KG1 (cell line): ENCODE measurements at places on chromosomes 11 and 22.

GRCh38 chr11:41954034-41954433 lies 494.6 kb upstream of the LRRC4C start:
- no peak for DNase-seq

GRCh38 chr11:11501546-11502262 lies 120.1 kb downstream of the GALNT18 start:
- no peak for DNase-seq

GRCh38 chr22:16914006-16914405 lies 88.8 kb upstream of the XKR3 start:
- DNase-seq, result no peak

DNA sequence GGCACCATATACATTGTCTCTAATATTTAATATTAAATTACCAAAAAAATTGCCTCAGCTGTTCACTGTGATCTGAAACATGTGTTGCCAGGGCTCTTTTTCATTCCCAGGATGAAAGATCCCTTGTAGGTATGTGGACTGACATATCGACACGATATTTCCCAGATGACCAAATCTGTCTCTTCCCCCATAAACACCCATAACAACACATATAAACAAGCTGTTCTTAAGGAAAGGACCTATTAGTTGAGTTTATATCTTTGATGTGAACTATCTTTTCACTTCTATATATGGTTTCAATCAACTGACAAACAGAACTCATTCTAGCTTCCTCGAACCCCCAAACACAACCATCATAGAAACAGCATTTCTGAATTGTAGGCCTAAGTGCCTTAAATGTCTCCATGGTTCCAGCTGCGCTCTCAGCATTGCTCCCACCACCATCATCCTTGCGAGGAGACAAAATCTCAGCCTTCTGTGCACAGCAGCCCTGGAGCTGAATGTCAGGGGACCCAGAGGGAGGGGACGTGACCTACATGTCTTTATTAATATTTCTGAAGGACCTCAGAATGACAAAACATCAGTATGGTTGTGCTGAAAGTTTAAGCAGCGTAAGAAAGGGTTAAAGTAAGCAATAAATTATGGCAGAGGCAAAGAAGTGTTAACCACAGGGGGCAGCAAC lies 67.0 kb downstream of the ETS1 start:
- DNase-seq, result no peak

DNA sequence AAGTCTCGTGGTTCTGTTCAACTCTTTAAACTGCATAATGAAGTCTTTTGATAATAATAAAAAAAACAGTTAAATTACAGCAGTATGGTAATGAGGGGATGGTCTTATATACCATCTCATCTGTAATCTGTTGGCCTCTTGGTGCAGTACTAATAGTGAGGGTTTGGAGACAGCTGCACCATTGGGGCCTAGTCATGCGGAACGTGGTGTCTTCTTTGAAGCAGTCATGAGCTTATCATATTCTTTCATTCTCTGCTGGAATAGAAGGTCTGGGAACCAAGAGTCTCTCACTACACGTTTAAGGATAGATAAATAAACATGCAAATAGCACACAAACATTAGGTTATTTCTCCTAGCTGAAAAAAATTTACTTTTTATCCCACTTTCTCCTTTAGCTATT lies 40.9 kb upstream of the OR9Q1 start:
- no peak for DNase-seq

DNA sequence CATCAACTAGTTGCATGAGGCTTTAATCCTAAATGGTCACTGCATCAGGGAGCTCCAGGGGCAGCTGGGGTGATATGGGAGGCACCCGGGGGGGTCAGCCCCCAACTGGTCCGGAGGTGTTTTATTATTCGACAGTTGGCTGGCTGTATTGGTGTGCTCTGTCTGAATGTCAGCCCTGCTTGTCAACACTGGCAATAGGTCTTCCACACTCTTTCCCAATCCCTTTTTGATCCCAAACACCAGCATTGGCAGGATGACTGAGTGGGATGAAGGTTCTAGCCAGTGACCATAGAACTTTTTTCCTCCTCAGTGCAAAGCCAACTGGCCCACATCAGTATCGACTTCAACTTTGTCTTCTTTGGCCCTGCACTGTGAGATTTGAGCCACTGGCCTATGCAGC lies 8.9 kb upstream of the LDLRAD3 start:
- no peak for DNase-seq

DNA sequence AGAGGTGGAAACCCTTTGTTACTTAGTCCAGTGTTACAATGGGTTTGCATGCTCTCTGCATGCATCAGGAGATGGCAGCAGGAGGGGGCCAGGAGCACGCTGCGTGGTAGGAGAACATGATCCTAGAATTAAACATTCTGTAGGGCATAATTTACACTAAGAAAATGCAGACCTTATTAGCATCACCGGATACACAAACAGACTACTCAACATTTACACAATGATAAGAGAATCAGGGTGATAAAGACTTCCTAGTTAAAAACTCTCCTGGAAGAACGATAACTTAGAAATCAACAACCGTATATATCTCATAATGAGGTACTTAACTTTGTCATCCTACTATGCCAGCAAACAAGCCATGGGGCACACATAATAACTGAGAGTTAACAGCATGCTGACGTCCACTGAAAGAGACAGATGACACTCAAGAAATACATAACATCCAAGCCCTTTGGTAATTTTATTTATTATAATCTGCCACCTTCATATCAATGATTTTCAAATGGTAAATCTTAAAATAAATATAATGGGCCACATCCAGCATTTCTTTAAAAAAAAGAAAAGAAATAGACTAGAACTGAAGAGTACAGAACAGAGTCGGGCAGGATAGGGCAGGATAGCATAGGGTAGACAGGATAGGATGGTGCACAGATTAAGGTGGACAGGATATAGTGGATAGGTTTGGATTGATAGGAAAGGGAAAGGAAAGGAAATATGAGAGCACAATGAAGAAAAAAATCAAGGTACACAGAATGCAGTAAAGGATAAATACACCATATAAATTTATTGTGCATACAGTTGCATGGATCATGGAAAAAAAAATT lies 27.5 kb downstream of the CADM1 start:
- DNase-seq, result no peak

DNA sequence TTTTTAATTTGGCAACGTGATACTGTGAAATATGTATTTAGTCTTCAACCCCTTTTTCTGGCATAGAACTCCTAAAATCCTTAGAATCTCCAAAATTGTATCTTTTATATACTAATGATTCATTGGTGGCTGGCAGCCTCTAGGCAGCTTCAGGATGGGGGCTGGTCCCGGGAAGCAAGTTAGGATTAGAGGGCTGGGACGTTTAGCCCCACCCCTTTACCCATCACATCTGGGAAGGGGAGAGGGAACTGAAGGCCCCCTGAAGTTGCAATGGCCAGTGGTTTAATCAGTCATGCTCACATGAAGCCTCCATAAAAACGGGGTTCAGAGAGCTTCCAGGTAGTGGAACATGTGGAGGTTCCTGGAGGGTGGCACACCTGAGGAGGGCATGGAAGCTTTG lies 7.1 kb downstream of the IL17RA start:
- no peak for DNase-seq

GRCh38 chr22:33180356-33180755 lies 122.2 kb upstream of the SYN3 start:
- no peak for DNase-seq

GRCh38 chr11:134385774-134386565 lies 26.1 kb downstream of the B3GAT1 start:
- DNase-seq, result no peak

DNA sequence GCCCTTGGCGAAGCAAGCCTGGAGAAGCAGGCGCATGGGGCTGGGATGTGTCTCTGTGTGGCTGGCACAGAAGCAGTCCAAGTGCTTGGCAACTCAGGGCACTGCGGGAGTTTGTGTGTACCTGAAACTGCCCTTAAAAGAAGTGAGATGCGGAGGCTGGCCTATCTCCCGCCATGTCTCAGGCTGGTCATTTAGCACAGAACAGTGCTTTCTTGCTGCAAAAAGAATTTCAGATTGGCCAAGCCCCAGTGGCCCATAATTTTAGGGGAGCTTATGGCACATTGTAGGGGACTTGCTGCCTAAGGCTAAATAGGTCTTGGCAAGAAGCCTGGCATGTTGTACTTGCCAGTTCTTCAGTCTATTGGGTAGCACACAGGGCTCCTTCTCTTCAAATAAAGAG lies 16.4 kb downstream of the EHF start:
- DNase-seq, result no peak

GRCh38 chr22:20605328-20605727 lies 97.9 kb downstream of the MED15 start:
- DNase-seq, result no peak

- DNase-seq, result no peak
Measured at GRCh38 chr11:47928426-47928825, 51.9 kb upstream of the PTPRJ start.

- no peak for DNase-seq
Measured at GRCh38 chr11:105033781-105034180, 1.2 kb downstream of the CASP1 start.

DNA sequence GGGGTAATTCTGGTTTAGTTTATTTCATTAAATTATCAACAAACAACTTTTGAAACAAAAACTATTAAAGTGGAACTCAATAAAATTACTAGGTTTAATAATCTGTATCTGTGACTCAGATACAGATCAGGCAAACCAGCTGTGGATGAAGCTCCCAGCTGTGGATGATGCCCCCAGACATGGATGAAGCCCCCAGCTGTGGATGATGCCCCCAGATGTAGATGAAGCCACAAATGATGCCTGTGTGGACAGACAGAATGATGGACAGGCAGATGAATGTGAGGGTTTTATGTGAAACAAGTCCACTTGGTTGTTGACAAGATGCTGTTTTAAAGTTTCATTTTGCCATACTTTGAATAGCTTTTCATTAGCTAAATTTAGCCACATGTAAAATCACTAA lies 5.8 kb upstream of the ZNF74 start:
- no peak for DNase-seq

GRCh38 chr22:41171996-41172395 lies 33.1 kb upstream of the L3MBTL2 start:
- no peak for DNase-seq

DNA sequence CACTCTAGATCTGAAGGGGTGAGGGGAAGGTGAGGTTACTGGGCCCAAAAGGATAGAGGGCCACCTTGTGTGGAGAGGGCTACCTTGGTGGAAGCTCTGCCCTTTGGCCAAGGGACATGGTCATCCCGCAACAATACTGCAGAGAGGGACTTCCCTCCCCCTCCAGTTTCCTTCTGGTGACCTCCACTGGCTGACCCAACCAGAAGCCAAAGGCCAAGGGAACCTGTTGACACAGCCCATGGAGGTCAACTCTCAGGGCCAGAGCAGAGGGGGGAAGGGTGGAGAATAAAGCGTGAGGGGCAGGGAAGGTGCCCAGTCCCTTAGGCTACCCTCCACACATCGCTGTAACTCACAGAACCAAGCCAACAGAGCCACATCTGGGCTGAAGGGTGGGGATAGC lies 15.0 kb upstream of the RHOD start:
- no peak for DNase-seq

- no peak for DNase-seq
Measured at GRCh38 chr22:44545773-44546172, 47.7 kb upstream of the RTL6 start.

GRCh38 chr11:45031912-45032519 lies 81.3 kb upstream of the TP53I11 start:
- no peak for DNase-seq

DNA sequence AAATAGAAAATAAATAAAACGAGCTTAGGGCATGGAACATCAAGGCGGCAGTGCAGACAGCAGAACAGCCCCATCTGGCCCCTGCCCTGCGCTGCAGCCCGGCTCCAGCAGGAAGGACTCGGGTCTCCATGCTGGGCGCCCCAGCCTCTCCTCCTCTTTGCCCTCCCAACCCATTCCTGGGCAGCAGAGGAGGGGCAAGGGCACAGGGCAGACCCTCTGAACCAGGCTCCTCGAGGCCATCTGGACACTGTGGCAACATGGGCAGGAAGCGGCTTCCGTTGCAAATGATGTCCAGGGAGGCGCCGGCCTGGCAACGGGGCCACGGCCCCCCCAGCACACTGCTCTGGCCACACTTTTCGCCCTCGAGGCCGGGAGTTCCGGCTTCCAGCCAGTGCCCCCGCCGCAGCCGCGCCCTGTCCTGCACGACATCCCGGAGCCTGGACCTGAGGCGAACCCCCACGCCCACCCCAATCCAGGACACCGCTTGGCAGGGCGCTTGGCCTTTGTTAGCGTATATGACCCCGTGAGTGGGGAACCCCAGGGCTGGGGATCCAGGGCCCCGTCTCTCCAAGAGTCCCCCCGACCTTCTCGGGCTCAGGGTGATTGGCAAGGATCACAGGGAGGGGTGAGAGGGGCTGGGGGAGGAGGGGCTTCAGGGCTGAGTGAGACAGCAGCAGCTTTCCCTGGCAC lies 192.1 kb downstream of the IGLL1 start:
- DNase-seq, result no peak

DNA sequence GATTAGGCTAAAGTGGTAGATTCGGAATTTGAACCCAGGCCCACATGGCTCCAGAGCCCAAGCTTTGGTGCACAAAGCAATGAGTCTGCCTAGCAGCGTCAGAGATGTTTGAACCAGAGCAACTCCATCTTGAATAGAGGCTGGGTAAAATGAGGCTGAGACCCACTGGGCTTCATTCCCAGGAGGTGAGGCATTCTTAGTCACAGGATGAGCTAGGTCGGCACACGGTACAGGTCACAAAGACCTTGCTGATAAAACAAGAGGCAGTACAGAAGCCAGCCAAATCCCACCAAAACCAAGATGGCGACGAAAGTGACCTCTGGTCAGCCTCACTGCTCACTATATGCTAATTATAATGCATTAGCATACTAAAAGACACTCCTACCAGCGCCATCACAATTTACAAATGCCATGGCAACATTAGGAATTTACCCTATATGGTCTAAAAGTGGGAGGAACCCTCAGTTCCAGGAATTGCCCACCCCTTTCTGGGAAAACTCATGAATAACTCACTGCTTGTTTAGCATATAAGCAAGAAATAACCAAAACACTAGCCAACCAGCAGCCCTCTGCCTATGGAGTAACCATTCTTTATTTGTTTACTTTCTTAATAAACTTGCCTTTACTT lies 40.3 kb upstream of the DAGLA start:
- no peak for DNase-seq

- no peak for DNase-seq
Measured at GRCh38 chr11:7605186-7605943, 67.9 kb downstream of the CYB5R2 start.

GRCh38 chr22:35509960-35510359 lies 30.7 kb upstream of the RASD2 start:
- DNase-seq, result no peak

GRCh38 chr22:19890502-19891316 lies 36.0 kb upstream of the GNB1L start:
- no peak for DNase-seq

DNA sequence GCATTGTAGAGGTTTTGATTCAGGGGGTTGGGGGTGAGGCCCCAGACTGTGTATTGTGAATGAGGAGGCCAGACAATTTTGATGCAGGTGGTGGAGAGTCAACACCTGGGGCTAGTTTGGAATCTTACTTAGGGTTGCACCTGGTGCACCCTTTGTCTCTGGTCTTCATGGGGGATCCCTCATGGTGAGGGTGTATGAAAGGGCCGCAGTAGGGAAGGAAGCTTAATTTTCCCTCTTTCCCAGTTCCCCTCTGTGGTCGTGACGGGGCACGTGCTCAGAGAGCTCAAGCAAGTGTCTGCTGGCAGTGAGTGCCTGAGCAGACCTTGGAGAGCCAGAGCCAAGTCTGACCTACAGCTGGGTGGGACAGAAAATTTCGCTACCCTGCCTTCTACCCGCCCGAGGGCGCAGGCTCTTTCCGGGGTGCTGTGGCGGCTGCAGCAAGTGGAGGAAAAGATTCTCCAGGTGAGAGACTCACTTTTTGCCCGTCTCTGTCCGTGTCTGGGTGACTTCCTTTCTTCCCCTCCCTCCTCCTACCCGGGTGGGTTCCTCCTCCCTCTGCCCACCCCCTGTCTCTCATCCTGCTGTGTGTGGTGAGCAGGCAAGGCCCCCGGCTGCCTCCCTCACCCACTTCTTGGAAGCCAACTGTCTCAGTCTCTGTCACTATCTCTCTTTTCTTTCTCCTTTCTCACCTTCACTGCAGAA lies 131.7 kb downstream of the MICAL2 start:
- DNase-seq, result no peak
